Caco-2 (cell line): ENCODE measurements at places on chromosomes 7 and 10. TPM values are rescaled to one million over a fixed set of nuclear protein-coding genes. Genes with fewer than 3 reads are reported as not detected.

DNA sequence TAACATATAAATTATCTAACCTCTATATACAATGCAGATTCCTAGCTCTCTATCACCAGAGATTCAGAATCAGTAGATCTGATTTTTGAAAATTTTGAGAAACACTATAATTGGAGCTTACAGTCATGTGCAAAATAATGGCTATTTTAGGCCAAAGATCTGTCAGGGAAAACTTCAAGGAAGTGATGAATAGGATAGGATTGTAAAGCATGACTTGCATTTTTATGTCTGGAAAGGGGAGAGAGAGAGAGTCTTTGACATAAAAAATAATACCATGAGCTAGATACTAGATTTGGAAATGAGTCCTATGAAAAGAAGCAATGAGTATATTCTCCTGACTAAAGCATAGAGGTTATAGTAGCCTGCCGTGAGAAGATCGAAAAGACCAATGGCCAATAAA, 181.1 kb downstream of the SDHAF3 start:
- no peaks in the 10 kb centered on the region for H3K36me3 ChIP-seq
- no peak for DNase-seq
- no peak overlapping the region for H3K4me3 ChIP-seq
- no peaks in the 10 kb centered on the region for H3K4me1 ChIP-seq

DNA sequence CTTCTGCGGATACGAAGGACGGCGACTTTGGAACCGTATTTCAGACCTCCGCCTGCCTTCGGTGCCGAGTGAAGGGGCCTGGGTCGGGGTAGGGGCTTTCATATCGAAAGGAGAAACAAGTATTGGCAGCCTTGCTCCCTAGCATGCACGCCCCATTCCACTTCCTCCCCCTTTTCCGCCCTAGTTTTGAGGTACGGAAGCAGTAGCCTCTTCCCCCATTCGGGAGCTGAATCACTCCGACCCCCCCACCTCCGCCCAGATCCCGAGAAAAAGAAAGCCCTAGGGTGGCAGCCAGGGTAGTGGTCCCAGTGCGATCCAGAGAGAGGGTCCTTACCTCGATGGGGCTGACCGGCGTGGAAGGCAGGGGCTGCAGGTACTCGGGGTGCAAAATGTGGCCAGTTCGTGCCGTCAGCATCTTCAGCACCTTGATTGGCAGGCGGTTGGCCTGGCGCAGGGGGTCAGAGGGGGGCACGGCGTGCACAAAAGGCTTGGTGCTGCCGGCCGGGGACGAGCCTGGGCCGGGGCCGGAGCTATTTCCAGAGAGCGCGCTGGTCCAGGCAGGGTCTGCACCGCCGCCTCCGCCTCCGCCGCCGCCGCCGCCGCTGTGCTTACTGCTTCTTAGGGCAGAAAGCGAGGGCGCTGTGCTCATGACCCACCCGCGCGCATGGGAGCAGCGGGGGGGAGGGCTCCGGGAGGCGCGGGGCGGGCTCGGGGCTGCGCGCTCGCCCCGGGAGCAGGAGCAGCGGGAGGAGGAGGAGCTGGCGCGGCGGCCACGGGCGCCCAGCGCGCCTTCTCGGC, 594 bp downstream of the ZNF503 start:
- no peak for DNase-seq
- peak overlapping the region; percentile 70 for H3K27ac ChIP-seq
- peak overlapping the region; percentile 99 for H3K4me3 ChIP-seq

DNA sequence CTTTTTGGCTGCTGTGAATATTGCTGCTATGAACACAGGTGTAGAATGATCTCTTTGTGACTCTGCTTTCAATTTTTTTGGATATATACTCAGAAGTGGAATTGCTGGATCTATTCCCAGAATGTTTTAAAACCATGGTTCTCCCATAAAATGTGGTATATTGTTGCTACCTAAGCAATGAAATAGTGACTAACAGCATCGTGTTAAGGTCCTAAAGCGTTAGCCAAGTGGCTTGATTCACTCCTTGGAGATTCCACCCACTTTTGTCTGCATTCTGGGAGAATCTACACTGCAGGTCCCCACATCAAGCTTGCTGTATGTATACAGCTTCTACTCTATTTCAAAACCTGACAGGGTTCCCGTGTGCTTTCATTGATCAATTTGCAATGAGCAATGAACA, 105.6 kb downstream of the CDK6 start:
- no peak overlapping the region for H3K27ac ChIP-seq
- H3K27me3 ChIP-seq = no peaks in the 10 kb centered on the region
- no peaks in the 10 kb centered on the region; the same call in 1 of the 2 replicates for H3K36me3 ChIP-seq
- H3K4me1 ChIP-seq = no peaks in the 10 kb centered on the region
- DNase-seq = no peak
- H3K4me3 ChIP-seq = no peak overlapping the region

GRCh38 chr7:149743476-149744255, 29.7 kb downstream of the ZNF467 start:
- no peak for DNase-seq
- no peaks in the 10 kb centered on the region for H3K36me3 ChIP-seq
- H3K4me1 ChIP-seq = no peaks in the 10 kb centered on the region
- no peak overlapping the region for H3K27ac ChIP-seq
- no peak overlapping the region for H3K4me3 ChIP-seq

Gene CFAP69
- total RNA-seq = 4.8 and 7.4 TPM in 2 replicates
